ENCODE measurements at places on chromosomes 1 and 21. TPM values are rescaled to one million over a fixed set of nuclear protein-coding genes. Genes with fewer than 3 reads are reported as not detected.

Gene PPFIA4
- polyA plus RNA-seq, result 28.6 TPM

DNA sequence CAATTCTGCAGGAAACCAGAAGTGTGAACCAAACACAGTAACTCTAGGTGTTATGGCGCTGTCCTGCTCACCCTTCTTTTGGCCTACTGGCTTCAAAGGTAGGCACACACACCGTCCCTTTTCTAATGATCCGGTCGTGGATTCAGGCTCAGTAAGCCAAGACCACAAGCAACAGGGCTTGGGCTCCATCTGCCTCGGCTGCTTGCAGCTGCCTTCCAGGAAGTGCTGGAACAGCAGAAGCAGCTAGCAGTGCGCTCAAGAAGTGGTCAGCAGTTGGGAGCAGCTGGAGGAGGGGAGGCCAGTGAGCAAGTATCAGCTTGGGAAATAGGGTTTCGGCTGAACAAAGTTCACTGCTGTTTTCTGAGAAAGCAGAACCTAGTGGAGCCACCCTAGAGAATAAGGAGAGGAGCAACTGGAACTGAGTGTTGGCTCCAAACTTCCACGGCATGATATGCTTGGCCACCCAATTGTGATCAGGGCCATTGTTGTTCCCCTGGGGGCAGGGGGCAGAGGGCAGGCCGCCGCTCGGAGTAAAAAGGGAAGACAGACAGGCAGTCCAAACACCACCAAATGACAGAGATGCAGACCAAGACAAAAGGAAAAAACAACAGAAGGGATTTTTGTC lies 173.4 kb downstream of the TOMM20 start:
- DNase-seq, result peak; percentile 69

DNA sequence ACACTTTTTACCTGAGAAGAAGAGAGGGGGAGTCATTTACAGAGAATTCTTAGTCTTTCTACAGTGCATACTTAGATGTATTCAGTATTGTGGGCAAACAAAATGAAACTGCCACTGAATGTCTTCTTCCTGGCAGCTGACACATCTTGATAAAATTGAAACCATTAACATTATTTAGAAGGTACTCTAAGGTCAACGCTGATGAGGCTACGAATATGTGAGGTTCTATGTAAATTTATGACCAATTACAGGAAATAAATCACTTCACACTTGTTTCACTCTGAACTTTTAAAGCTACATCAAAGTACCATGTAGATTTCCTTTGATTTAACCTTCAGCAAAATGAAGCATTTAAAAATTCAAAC lies 51.3 kb upstream of the GFI1 start:
- DNase-seq, result no peak

DNA sequence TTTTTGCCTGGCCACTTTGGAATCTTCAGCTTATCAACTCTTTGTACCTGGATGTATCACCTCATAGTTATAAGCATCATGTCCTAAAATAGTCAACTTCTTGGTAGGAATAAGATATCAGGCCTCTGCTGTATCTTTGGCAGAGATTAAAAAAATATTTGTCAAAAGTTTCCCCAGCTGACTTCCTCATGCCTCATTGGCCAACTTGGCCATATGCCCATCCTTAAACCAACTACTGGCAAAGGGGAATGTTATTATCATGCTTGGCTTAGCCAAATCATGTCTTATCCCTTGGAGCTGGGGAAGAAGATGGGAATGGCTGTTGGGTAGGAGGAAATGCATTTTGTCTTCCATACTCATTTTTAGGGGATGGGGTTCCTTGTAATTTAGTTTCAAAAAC lies 23.4 kb downstream of the NFASC start:
- DNase-seq, result no peak

Gene SLAMF8
- polyA plus RNA-seq, result 0.56 TPM

DNA sequence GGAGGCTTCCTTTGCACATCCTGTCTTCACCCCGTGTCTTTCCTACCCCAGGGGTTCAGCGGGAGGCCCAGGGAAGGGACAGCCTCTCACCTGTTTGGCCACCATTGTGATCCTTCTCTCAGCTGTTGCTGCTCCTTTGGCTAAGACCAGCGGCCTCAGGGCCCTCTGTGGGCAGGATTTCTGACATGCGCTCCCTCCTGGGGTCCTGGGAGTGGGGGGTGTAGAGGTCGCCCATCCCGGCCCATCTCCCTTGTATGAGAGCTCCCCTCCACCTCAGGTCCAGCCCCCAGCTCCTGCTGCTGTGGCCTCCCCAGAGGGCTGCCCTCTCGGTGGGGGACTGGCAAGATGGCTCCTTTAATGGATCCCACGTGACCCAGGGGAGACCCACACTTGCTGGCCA lies 120.5 kb downstream of the PRDM2 start:
- DNase-seq, result no peak

All from muscle of arm (tissue), 14 donors.